ENCODE measurements at places on chromosomes 6 and 20. TPM values are rescaled to one million over a fixed set of nuclear protein-coding genes. Genes with fewer than 3 reads are reported as not detected.

The PPP1R3G gene
- 0.05 TPM for total RNA-seq

DNA sequence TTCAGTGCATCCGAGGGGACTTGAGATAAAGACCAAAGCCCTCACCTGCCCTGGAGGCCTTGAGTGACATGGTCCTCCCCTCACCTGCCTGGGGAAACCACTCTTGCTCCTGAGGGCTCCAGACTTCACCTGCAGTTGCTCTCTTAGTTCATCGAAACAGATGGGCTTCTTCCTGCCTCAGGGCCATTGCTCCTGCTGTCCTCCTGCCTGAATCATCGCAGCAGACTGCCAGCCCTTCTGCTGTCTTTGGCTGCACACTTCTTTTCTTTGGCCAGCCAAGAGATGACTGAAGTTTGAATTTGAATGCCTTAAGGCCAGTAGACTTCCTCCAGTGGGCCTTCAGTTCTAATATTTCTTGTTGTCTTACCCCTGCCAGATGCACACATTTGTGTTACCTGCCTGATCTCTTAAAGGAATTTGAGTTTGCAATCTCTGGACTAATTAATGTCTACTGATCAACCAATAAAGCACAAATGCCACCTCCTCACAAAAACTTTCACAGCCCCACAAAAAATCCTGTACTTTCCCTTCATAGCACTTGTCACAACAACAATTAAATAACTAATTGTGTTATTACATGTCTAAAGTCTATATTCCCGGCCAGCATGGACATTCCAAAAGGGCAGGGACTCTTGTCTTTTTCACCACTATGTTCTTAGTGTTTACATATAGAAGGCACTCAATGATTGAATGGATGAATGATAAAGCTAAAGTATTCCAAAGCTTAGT lies 56.7 kb upstream of the SGK1 start:
- peaks cover 1% of the 10 kb centered on the region for H3K27me3 ChIP-seq
- H3K36me3 ChIP-seq, result no peaks in the 10 kb centered on the region
- DNase-seq, result no peak

DNA sequence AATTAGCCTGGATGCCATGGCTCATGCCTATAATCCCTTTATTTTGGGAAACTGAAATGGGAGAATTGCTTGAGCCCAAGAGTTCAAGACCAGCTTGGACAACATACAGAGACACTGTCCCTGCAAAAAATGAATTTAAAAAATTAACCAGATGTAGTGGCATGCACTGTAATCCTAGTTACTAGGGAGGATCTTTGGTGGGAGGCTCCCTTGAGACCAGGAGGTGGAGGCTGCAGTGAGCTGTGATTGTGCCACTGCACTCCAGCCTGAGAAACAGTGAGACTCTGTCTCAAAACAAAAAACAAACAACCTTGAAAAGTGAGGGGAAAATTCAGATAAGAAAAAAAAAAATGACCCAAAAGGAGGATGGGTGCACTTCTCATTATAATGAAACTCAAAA lies 23.4 kb downstream of the CAP2 start:
- no peaks in the 10 kb centered on the region for H3K36me3 ChIP-seq
- H3K27me3 ChIP-seq, result peaks cover 8% of the 10 kb centered on the region
- no peak overlapping the region for H3K4me3 ChIP-seq
- peaks cover 9% of the 10 kb centered on the region for H3K4me1 ChIP-seq

DNA sequence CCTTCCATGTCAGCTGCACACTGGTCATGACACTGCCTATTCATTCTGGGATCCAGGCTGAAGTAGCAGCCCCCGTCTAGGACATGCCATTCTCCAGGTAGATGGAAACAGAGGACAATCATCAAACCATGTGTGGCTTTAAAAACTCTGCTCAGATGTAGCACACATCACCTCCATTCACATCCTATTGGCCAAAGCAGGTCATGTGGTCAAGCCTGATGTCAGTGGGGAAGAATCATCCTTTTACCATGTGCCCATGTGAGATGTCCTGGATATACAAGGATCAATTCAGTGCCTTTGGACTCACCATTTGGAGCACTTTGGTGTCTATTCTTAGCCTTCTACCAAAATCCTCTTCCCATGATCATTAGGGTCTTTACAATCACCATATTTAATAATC lies 99.5 kb downstream of the CDC5L start:
- H3K27ac ChIP-seq, result no peak overlapping the region
- H3K36me3 ChIP-seq, result no peaks in the 10 kb centered on the region
- no peaks in the 10 kb centered on the region for H3K27me3 ChIP-seq
- H3K4me1 ChIP-seq, result no peaks in the 10 kb centered on the region

The COMMD7 gene
- 73.7 TPM for total RNA-seq

GRCh38 chr6:113301651-113302050 lies 555.5 kb upstream of the MARCKS start:
- H3K4me1 ChIP-seq, result peaks cover 5% of the 10 kb centered on the region
- no peaks in the 10 kb centered on the region for H3K27me3 ChIP-seq
- no peak overlapping the region for H3K4me3 ChIP-seq
- DNase-seq, result no peak
- no peak overlapping the region for H3K27ac ChIP-seq

- no peak overlapping the region for H3K27ac ChIP-seq
- DNase-seq, result no peak
- no peaks in the 10 kb centered on the region for H3K27me3 ChIP-seq
- H3K4me3 ChIP-seq, result no peak overlapping the region
- H3K4me1 ChIP-seq, result no peaks in the 10 kb centered on the region
These were observed 1190.5 kb upstream of the EYS start for GRCh38 chr6:66897576-66897975.
